Activated naive CD4-positive, alpha-beta T cell treated with anti-CD3 and anti-CD28 coated beads, Interleukin-2, amount 50 U/mL, for 72 hours (primary cell): ENCODE measurements at places on chromosomes 5 and 9.

GRCh38 chr5:133869519-133870335 is 98.7 kb downstream of the C5orf15 start:
- DNase-seq = no peak

- no peak for DNase-seq
Observed at GRCh38 chr5:43152946-43153345, 32.2 kb downstream of the ZNF131 start.

DNA sequence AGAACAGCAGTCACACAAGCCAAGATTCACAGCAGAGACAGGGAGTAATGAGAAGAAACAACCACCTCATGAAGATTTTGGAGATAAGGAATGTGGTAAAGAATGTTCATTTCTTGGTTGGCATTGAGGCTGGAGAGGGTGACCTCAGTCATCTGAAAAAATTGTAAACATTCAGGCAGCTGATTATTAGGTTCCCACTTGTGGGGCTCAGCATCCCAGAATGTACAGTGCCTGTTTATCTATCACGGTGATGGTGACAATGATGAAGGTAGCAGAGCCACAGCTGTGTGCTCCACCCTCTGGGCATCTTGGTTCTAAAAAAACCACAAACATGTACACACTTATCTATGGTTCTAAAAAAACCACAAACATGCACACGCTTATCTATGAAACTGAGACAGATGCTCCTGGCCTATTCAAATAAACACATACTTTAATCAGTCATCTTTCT is 143.9 kb upstream of the MOCS2 start:
- no peak for DNase-seq

- no peak for DNase-seq
Observed at GRCh38 chr5:31815376-31815775, 176.4 kb downstream of the PDZD2 start.

DNA sequence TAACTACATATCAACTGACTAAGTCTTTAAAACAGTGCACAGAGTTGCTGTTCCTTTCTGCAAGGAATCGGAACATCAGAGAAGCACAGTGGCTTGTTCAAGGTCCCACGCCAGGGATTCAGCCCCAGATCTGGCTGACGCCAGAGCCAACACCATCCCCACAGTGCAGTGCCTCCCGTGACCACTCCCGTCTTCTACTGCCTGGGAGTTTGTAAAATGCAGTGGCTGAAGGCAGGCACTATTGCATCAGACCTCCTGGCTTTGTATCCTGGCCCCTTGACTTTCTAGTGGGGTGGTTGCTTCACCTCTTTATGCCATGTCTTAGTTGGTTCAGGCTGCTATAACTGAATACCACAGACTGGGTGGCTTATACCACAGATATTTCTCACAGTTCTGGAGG is 131.0 kb downstream of the NSG2 start:
- no peak for DNase-seq

- no peak for DNase-seq
Observed at GRCh38 chr9:133113949-133114885, 6.8 kb downstream of the RALGDS start.

DNA sequence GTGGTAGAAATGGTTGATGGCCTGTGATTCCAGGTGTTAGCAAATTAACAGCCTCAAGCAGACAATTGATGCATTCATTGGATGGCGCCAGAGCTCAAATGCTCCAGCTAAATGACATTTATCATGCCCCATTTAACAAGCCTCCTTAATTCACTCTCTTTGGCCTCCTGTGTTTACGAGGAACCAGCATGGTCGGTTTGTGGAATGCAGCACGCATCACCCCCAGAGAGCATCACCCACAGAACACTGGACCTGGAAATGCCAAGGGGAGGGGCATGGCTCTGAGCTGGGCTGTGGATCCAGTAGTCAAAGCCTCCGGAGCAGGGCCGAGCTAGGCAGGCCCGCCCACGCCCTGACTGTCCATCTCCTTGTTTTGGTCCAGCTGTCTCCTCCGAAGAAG is 434.0 kb downstream of the GADD45G start:
- DNase-seq = no peak

DNA sequence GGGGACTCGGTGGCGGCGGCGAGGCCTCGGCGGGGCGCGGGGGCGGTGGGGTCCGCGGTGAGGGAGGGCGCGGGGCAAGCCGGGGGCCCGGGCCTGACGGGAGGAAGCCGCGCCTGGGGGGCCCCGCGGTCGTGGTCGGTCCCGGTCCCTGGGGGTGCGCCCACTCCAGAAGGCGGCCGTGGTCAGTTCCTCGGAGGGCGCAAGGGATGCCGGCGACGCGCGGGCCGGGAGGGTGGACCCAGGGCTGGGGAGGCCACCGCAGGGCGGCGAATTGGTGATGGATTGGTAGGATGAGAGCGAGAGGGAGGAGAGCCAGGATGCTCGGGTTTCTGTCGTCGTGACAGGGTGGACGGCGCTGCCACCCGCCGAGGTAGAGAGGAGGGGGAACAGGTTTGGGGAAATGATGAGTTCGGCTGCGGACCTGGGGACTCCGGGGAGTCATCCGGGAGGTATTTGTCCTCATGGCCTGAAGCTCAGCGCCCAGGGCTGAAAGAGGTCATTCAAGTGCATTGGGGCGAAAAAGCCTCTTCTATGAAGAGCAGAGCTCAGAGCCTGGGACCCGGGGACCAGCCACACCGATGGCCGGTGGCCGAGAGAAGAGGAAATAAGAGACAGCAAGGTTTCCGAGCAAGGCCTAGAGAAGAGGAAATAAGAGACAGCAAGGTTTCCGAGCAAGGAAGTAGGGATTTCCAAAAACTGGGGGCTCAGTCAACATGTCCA is 557 bp downstream of the GNG10 start:
- DNase-seq = peak; percentile 38

DNA sequence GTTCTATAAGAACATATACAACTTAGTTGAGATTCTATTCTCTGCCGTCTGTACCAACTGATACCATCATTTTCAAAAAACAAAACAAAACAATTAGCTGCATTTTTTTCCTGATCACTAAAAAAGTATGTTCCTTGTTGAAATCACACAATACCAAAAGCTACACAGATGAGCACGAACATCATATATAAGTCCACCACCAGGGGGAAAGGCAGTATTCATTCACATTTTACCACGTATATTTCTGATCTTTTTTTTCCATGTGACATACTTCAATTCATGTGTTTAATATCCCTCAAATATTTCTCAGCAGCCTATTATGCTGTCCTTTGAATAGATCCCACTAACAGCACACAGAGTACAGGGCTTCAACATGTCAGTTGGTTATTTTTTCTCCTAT is 40.6 kb downstream of the IRX2 start:
- no peak for DNase-seq

DNA sequence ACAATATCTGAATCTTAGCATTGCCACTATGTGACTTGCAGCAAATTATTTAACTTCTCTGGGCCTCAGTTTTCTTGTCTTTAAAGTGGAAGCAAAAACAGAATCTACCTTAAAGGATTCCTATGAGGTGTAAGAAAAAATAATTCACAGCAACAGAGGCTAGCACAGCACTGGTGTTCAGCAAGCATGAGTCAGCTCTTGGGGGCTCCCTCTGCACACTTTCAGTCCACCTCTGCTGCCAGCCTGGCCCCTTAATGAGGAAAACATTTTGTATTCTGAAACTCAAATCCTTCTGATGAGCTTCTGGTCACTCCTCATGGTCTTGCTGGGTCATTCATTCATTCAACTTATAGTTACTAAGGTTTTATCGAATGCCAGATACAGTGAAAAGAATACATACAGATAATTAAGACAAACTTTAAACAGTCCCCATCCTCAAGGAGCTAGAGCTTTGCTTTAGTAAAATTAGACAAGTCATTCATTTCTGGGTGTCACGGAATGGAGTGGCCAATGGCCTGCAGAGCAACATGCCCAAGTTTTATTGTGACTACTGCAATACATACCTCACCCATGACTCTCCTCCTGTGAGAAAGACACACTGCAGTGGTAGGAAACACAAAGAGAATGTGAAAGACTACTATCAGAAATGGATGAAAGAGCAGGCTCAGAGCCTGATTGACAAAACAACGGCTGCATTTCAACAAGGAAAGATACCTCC is 26.8 kb upstream of the IQGAP2 start:
- no peak for DNase-seq

- no peak for DNase-seq
Observed at GRCh38 chr5:116771466-116772151, 197.0 kb upstream of the SEMA6A start.

GRCh38 chr5:171588790-171589189 is 169.3 kb downstream of the FGF18 start:
- no peak for DNase-seq

DNA sequence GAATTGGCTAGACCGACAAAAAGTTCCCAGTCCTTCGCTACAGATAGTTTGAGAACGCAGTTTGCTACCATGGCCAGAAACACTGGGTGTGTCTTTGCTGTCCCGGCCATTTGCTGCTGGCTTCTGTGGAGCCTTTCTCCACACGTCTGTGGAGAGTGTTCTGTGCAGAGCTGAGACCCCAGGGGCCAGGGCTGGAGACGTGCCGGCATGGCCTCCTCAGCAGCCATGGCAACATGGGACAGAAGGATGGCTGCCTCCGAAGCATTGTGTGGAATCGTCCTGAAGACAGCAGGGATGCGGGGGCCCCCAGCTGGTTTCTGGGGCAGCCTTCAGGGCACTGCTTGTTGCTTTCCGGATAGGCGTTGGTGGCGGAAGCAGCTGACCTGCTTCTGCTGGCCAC is 142.8 kb downstream of the GADD45G start:
- DNase-seq = no peak

DNA sequence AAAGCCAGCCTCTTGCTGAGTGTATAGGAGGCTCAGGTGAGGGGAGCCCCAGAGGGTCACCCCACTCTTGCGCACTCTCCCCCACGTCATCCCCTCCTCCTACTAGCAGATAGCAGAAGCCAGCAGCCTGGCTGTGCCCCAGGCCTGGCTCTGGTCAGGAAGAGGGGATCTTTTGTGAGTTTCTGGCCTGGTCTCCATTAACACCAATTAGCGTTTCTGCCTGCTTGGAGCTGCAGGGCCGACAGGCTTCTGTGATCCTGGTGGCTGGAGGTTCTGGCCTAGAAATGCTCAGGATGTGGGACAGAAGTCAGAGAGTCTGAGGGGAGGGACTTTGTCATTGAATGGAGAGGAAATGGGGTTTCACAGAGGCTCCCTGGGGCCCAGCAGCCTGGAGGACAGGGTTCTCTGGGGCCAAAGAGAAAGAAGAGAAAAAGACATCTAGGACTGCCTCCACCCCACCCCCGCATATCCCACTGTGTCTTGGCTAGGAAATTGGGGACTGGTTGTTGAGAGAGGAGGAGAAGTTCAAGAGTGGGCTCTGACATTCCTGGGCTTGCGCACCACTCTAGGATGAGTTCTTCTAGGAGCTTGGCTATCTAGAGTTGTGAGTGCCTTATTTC is 47.5 kb upstream of the ARAP3 start:
- DNase-seq = no peak

GRCh38 chr5:179379321-179379890 is 34.1 kb upstream of the ADAMTS2 start:
- DNase-seq = no peak

DNA sequence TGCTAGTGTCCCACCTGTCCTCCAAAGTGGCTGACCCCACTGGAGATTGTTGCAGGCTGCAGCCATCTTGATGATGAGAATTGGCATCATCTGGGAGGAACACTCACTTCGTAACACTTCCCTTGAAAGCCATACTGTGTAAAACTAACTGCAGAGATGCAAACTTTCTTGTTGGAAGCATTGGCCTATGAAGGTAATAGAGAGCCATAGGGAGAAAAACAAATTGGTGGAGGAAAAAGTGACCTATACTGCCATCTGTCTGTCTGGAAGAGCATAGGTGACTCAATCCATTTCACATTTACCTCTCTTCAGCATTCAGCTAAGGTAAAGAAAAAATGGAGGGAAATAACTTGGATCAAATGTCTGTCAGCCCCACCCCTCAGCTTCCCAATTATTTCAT is 473.4 kb downstream of the NTRK2 start:
- no peak for DNase-seq

DNA sequence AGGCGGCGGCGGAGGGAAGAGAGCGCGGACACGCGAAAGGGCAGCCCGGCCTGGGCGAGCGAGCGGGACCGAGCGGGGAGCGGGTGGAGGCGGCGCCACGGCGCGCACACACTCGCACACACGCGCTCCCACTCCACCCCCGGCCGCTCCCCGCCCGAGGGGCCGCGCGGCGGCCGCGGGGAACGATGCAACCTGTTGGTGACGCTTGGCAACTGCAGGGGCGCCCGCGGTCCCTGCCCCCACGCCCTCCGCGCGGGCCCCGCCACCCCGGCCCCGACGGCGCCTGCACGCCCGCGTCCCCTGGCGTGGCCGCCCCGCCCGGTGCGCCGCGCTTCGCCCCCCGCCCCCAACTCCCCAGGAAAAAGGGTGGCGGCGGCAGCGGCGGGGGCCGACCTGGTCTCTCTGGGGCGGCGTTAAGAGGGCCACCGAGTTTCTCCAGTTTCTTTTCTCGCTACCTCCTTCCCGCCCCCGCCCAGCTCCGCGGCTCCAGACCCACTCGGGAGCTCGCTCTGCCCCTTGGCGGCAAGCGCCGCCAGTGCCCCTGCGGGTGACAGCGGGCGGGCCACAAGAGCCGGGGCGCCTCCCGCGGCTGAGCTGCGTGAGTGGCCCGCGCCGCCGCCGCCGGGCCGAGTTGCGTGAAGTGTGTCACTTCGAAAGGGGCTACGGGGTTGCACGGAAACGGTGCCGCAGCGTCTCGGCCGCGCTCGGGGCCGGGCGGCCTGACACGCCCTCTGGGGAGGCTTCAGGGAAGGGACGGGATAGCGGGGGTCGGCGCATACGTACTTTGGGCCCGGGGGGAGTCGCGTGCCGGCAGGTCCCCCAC is at the start of gene NR3C1:
TSS of gene NR3C1 (minus strand) at position 94 of the 823 bp plus-strand sequence. CDS start 2,847 bp downstream, outside the sequence.
- DNase-seq = peak; percentile 82

DNA sequence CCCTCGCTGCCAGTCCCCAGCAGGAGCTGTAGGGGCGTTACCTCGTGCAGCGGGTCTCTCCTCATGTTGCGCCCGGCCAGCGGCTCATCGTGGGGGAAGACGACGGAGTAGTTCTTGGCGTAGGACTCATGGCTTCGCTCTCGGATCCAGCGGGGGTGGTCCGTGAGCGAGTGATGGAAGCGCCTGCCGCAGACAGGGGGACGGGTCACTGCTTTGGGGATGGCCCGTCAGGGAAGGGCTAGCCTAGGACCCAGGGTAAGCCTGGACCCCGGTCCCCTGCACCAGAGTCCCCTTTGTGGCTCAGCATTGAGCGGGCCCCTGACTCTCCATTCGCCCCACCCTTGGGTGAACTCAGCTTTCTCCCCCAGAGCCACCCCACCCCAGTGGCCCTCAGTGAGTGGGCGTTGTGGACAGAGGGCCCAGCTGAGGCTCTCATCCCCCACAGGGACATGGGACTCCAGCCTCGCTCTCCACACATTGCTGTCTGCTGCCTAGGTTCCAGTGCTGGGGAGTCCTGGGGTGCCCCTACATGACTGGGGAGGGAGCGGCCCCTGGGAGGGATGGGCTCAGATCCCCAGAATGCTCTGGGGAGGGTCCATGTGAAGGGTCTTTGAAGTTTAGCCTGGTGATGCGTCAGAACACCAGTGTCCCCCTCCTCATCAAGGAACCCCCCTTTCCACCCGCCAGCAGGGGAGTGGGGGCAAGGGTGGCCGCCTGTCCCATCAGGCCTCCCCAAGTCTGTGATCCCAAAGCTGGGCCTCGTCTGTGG is 29.7 kb downstream of the SARDH start:
- no peak for DNase-seq

- DNase-seq = no peak
Observed at GRCh38 chr9:136603216-136603615, 57.4 kb upstream of the NOTCH1 start.

GRCh38 chr5:118678746-118679145 is 309.6 kb downstream of the DTWD2 start:
- no peak for DNase-seq

GRCh38 chr9:118522093-118523028 is 818.2 kb downstream of the TLR4 start:
- DNase-seq = no peak

- no peak for DNase-seq
Observed at GRCh38 chr5:66616520-66617225, 20.5 kb downstream of the MAST4 start.
